GOT3 (cell line): ENCODE measurements at places on chromosomes 3 and 15.

GRCh38 chr3:65169961-65170360 is 482.2 kb upstream of the ADAMTS9 start:
- no peak for DNase-seq

DNA sequence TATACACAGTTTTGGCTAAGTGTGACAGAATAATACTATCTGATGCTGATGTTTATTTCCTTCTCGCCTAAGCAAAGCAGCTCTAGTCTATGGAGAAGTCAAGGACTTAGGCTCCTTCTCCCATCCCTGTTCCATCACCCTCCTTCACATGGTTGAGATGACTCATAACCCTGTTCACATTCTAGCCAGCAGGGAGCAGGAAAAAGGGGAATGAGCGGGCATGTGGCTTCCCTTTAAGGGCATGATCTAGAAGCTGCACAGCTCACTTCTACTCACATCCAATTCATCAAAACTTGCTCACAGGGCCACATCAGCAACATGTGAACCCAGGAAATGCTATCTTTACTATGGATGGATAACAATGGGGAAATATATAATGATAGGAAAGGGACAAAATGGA is 40.9 kb downstream of the CBLB start:
- DNase-seq = no peak

DNA sequence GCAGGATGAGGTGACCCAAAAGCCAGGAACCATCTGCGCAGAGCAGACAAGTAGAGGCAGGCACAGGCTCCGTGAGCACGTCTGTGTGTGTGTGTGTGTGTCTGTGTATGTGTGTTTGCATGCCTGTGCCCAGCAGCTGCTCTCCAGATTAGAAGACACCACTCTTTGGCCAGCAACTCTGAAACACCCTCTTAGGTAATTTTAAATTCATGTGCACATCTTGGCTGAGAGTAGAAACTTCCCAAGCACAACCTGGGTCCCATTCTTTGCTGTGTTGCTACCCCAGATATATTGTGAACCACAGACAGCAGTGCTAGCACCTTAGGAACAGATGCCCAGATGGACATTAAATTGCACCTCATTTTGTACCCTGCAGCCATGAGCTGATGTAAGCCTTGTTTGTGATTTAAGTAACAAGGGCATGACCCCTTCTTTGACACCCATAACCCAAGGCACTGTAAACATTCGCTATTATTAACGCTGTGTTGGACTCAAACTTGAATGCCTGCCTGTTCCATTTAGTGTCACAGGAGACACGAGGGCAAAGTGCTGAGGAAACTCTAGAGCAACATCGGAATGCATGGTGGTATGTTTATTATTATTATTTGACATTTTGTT is at the start of gene FILIP1L:
Gene FILIP1L (minus strand): TSS at position 89 of the 618 bp plus-strand sequence.
- no peak for DNase-seq

DNA sequence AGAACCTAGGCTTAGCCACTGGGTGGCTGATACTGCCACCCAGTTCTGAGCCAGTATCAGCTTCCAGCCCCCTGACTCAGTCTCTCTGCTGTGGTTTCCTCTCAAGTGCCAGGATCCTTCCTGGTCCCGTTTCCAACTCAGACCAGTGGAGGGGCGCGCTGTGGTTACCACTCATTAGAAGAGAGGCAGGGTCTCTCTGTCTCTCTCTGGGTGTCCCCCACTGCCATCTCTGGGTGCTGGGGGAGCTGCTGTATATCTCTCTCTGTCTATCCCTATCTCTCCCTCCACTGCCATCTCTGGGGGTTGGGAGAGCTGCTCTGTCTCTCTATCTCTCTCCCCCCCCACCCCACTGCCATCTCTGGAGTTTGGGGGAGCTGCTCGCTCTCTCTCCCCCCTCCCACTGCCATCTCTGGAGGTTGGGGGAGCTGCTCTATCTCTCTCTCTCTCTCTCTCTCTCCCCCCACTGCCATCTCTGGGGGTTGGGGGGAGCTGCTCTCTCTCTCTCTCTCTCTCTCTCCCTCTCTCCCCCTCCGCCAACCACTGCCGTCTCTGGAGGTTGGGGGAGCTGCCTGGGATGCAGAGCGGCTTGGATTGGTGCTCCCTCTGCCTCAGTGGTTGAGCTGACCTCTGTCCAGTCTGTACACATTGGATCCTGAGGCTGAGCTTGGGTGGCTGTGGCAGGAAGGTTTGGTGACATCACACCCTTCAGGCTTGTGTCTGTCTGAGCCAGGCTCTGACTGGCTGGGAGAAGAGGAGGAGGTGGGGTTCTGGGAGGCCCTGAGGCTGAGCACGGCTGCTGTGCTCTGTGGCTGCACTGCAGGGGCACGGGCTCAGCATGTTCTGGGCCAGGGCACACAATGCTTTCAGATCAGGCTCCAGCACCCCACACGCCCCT is 98.9 kb downstream of the APBA2 start:
- DNase-seq = no peak

- DNase-seq = no peak
These were observed 62.5 kb downstream of the MYO5A start for GRCh38 chr15:52466134-52466701.

DNA sequence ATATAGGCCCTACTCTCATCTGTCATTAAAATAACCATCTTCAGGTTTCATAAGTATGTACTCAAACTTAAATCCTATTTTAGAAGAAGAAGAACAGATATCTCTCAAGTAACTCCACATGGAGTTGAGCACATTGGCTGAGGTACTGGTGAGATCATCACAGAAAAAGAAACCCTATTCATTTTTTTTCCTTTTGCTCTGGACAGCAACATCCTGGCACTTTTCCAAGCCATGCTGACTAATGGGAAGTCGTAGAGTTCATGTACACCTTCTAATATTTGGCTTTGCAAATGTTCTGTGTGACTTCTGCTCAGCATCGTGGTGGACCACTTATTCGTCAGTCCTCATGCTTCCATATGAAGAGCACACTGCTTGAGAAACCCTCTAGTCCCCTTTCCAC is 336.0 kb upstream of the KCNH8 start:
- DNase-seq = no peak

DNA sequence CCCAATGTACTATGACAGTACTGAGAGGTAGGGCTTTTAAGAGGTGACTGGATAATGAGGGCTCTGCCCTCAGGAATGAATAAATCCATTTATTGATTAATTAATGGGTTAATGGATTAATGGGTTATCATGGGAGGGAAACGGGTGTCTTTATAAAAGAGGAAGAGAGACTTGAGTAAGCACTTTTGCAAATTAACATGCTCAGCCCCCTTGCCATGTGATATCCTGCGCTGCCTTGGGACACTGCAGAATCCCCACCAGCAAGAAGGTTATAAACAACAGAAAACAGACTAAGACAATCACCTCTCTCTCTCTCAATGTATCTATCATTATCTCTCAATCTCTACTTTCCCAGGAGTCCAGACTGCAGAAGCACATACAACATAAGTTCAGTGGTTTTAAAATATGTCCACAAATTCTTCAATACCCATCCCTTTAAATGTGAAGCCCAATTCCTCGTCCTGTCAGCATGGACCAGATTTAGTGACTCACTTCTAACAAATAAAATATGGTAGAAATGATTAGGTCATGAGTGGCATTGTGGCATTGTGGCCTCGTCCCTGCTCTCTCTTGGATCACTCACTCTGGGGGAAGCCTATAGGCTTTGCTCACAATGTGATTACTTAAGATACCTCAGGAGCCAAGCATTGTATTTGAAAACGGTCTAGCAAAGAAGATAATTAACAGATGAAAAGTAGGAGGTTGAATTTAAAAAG is 40.0 kb upstream of the IL12A start:
- DNase-seq = no peak

- no peak for DNase-seq
These were observed 79.0 kb downstream of the SEMA6D start for GRCh38 chr15:47796339-47796738.

GRCh38 chr3:112460519-112461195 is 38.6 kb downstream of the BTLA start:
- no peak for DNase-seq

DNA sequence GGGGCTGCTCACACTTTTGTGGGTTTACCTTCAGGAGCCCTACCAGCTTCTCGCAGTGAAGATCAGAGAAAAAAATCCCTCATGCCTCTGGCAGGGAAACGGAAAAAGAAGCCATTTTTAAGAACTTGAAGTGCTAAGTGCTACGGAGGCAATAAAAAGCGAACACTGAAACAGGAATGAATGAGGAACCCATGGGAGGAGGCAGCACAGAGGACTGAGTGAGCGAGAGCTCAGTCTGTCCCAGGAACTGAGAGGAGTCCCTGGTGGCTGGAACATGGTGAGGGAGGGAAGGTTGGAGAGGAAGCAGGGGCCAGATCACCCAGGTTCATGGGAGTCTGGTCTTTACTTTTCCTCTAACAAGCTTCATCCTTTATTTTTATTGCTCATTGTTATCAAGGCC is 228.1 kb upstream of the PROK2 start:
- no peak for DNase-seq

- no peak for DNase-seq
These were observed 51.6 kb downstream of the GATM start for GRCh38 chr15:45326741-45327140.

DNA sequence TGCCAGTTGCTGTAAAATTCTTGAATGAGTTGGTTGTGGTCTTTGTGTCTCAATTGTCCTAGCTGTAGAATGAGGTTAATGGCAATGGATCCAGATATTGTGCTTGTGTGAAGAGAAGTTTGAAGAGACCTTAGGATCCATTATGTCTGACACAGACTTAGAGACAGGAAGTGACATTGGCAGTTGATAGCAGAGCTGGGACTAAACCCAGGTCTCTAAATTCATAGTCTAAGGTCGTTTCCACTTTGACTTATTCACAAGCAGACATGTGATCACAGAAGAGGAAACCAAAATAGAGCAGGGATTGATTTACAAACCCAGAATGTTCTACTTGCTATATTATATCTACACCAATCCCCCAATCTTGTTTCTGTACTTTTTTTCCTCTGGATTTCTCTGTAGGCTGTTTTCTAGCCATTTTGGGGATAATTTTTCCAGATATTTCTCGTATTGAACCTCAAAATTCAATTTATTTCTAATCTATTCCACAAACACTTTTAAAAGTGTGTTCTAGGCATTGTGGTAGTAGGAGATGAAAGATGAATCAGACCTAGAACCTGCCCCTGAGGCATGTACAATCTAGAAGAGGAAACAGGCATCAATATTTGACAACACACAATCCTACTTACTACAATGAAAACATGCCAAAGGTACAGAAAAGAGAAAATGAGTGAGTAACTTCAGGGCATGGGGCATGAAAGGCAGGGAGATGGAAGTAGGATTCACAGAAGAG is 123.3 kb downstream of the NFKBIZ start:
- DNase-seq = no peak

- DNase-seq = no peak
These were observed 25.6 kb upstream of the GPR171 start for GRCh38 chr3:151228666-151229040.

DNA sequence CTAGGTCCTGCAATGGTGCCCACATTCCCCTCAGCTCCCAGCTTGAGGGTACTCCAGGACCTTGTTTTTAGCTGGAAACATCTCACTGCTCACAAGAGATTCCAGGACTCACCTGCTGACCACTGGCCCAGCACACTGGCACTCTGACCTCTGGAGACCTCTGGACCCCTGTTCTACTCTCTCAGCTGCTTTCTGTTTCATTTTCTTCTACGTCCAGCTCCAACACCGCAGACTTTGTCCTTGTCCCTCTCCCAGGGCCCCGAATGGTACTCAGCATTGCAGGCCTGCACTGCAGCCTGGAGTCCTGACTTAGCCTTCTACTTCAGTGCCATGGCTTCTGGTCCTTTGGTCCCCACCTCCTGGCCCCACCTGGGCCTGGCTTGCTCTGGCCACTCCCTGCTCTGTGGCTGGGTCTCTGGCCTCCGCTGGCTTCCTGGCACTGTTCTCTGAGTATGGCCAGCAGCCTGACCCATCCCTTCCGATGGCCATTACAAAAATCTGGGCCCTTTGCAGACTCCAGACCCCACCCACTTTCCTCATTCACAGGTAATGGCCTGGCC is 27.9 kb downstream of the KY start:
- DNase-seq = no peak

GRCh38 chr3:110165753-110166152 is 828.4 kb upstream of the DPPA4 start:
- no peak for DNase-seq

GRCh38 chr15:49747340-49747739 is 126.5 kb downstream of the DTWD1 start:
- no peak for DNase-seq

DNA sequence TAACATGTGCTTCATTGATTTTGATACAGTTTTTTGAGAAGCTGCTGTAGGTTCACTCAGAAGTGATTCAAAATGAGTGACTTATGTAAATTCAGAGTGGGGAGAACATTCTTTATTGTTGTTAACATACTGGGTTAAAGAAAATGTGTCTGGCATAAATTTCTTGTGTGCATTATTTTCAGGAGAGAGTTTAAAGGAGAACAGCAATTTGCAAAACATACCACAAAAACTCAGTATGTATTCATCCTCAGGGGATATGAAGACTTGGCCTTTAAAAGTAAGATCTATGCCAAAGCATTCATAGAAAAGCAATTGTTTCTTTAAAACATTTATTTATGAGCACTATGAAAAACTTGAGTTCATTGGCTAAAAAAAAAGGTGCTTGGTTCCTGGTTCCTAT is 1089.8 kb downstream of the ROBO2 start:
- no peak for DNase-seq

DNA sequence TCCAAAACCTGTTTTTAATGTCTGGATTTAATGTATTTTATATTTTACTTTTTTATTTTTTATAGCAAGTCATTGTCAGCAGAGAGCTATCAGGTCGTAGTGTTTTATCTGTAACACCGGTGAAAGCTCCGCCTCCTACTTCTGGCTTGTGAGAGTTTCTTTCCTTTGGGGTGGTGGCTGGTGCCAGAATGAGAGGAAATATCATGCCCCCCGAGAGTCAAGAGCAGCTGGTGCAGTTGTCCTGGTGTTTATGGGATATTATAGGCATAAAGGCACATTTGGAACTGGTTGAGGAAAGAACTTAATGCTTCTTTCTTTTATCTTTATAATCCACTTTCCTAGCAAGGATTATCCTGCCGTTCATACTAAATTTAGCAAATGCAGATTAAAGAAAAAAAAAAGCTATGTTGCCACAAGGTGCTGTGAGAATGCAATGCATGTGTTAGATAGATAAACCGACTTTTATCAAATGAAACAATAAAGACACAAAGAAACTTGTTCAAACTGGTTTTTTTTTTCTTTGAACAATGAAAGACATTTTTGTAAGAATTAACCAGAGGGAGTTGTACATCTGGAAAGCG is 260.1 kb upstream of the PLSCR5 start:
- no peak for DNase-seq

DNA sequence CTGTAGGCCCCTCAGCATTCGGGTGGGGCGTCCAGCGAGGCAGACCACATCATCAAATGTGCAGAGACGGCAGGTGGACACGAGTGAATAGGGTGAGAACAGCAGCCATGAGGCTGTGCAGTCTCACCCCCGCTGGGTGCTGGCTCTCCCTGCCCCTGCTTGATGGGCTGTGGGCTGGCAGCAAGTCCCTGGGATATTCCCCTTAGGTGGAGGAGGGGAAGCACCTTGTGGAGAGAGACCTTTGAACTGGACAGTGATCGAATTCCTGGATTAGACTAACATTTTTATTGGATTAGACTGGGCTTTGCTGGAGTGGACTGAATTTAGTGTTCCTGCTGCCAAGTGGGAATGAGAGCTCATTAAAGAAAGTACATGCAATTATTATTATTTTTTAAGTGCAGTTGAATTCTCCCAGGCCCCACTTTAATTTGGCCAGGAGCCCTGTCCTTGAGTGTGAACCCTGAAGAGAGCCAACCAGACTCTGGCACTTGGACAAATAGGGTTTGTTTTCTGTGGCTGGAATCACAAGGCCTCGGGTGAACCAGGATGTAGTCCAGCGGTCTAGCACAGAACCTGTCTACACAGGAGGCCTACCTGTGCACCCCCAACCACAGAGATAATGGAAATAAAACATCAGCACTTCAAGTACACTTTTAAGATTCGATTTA is 193.1 kb downstream of the ABHD5 start:
- DNase-seq = no peak
